ENCODE measurements at places on chromosomes 7 and 10. TPM values are rescaled to one million over a fixed set of nuclear protein-coding genes. Genes with fewer than 3 reads are reported as not detected.

- no peak overlapping the region for H3K27ac ChIP-seq
- no peak for DNase-seq
- no peaks in the 10 kb centered on the region for H3K27me3 ChIP-seq
- peaks cover 58% of the 10 kb centered on the region for H3K4me1 ChIP-seq
Measured at GRCh38 chr10:5555021-5555510, 30.3 kb downstream of the CALML3 start.

DNA sequence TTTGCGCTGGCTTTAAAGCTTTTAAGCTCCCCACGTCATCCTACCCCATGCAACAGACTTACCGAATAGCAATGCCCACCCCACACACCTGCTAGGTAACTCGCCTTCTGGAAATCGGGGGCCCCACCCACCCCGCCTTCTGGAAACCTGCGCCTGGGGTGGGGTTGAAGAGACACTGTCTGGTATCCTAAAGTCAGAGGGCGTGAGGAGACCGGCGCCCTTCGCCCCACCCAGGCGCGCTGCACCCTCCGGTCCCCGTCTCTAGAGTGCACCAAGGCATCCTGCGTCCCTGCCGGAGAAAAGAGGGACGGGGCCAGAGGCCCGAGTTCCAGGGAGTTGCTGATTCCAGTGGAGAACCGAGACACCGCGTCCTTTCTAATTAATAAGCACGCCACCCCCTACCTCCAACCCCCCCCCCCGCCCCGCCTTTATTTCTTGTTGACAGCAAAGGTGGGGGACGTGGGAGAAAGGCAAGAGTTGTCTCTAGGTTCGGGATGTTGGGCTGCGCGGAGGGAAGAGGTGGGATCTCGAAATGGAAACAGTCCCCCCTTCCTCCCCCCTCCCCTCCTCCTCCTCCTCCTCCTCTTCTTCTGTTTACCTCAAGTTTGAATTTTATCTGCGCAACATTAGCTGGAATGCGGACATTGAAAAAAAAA lies 220.9 kb upstream of the MKLN1 start:
- H3K27me3 ChIP-seq, result no peaks in the 10 kb centered on the region
- H3K36me3 ChIP-seq, result no peaks in the 10 kb centered on the region
- peak overlapping the region; percentile 69 for H3K4me3 ChIP-seq
- peak overlapping the region; percentile 73 for H3K27ac ChIP-seq
- no peak for DNase-seq
- peaks cover 40% of the 10 kb centered on the region for H3K4me1 ChIP-seq

DNA sequence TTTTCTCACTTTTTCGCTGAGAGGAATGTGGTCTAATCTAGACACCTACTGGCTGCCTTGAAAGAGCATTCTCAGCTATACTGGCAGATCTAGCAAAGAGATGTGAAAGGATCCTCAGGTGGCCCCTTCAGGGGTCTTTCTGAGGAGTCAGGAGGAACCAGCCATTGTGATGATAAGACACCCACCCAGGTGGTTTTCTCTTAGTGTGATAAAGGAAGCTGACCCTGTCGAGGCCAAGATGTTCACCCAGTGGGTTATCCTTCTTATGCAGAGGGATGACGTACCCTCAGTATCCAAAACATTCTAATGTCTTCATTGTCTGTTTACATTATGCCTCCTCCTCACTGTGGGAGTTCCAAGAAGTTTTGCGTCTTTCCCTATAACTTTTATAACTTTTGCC lies 98.3 kb upstream of the LRGUK start:
- no peak overlapping the region for H3K4me3 ChIP-seq
- DNase-seq, result no peak
- H3K36me3 ChIP-seq, result no peaks in the 10 kb centered on the region
- no peaks in the 10 kb centered on the region for H3K4me1 ChIP-seq
- H3K27ac ChIP-seq, result no peak overlapping the region

- no peak for DNase-seq
- H3K27me3 ChIP-seq, result no peaks in the 10 kb centered on the region
- no peak overlapping the region for H3K27ac ChIP-seq
- H3K36me3 ChIP-seq, result no peaks in the 10 kb centered on the region
- H3K4me1 ChIP-seq, result no peaks in the 10 kb centered on the region
Measured at GRCh38 chr7:121202125-121202524, 126.7 kb upstream of the WNT16 start.

- H3K36me3 ChIP-seq, result peaks cover 75% of the 10 kb centered on the region
- DNase-seq, result no peak
- no peaks in the 10 kb centered on the region for H3K4me1 ChIP-seq
- H3K4me3 ChIP-seq, result no peak overlapping the region
- H3K27me3 ChIP-seq, result no peaks in the 10 kb centered on the region
- no peak overlapping the region for H3K27ac ChIP-seq
Measured at GRCh38 chr7:2373124-2373556, 18.5 kb downstream of the EIF3B start.

The ACHE gene
- total RNA-seq, result 18.9 TPM
